ENCODE measurements at places on chromosomes 7 and 10. TPM values are rescaled to one million over a fixed set of nuclear protein-coding genes. Genes with fewer than 3 reads are reported as not detected.

DNA sequence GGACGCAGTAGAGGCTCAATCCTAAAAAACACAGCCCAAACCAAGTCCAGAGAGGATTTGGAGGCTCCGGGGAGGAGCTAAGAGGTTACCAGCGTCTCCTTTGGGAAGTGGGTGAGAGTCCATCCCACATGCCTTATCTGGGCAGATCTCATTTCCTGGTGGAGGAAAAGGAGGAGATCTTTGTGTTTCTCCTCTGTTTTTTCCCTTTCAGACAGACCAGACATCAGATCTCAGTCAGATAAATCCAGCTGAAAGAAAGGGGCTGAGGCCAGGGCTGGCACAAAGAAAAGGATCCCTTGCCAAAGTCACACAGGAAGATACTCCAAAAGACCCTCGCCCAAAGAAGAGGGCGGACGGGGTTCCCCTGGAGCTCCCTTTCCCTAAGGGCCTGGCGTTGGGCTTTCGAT is 58.3 kb upstream of the COMTD1 start:
- peak; percentile 28 for DNase-seq

GRCh38 chr10:130041451-130042371 is 68.9 kb downstream of the C10orf143 start:
- DNase-seq: no peak

- no peak for DNase-seq
These were observed 83.6 kb downstream of the FANK1 start for GRCh38 chr10:125979976-125980375.

GRCh38 chr10:103911021-103911459 is 6.9 kb downstream of the STN1 start:
- no peak for DNase-seq

Gene SPDYE6
- 2.6 TPM for polyA plus RNA-seq
